ENCODE measurements at places on chromosomes 13 and 19.

DNA sequence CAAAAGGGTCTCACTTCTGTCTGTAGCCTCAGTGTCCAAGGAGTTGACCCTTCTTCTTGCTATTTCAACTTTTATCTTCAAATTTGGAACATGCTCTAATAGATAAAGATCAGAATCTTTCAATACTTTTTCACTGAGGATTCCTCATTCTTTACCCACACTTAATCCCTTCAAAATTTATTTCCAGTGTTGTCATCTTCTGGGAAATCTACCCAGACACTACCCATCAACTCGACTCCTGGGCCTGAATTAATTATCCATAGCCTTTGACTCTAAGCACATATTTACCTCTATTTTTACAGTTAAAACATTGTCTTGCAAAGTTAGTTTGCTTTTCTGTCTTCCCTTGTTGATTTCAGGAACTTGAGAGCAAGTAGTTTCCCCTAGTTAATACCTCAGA, 1022.5 kb downstream of the PCDH9 start:
- no peak for DNase-seq

GRCh38 chr19:40163541-40164129, 27.6 kb upstream of the MAP3K10 start:
- no peak for DNase-seq

GRCh38 chr13:78826312-78826711, 167.4 kb upstream of the OBI1 start:
- DNase-seq: no peak

- DNase-seq: no peak
Observed at GRCh38 chr13:43293561-43293960, 270.2 kb downstream of the DNAJC15 start.

GRCh38 chr19:53037101-53038097, 7.1 kb upstream of the ERVV-2 start:
- DNase-seq: peak; percentile 43

- DNase-seq: no peak
Observed at GRCh38 chr19:1553415-1553814, 14.7 kb downstream of the MEX3D start.

- no peak for DNase-seq
Observed at GRCh38 chr19:33887891-33888290, 91.2 kb downstream of the KCTD15 start.

DNA sequence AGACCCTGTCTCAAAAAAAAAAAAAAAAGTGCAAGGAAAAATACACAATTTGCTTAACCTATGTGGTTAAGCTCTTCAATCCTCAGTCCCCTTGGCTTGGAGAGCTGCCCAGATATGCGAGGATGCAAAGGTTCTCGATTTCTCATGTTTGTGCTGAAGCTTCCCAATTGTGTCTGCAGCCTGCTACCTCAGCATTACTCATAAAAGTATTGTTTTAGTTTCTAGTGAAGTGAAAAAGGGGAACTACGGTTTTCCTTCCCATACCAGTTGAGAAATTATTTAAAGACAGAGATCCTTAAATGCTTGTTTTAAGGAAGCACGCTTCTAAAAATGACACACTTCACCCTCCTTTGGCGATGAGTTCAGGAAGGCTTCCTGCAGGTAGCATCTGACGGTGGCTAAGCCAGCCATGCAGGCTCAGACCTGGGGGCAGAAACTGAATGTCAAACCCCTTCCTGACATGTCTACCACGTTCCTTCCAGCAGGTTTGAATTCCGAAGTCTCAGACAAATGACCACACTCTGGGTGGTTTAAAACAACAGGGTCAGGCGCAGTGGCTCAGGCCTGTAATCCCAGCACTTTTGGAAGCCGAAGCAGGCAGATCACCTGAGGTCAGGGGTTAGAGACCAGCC, 47.9 kb downstream of the RUBCNL start:
- DNase-seq: no peak

DNA sequence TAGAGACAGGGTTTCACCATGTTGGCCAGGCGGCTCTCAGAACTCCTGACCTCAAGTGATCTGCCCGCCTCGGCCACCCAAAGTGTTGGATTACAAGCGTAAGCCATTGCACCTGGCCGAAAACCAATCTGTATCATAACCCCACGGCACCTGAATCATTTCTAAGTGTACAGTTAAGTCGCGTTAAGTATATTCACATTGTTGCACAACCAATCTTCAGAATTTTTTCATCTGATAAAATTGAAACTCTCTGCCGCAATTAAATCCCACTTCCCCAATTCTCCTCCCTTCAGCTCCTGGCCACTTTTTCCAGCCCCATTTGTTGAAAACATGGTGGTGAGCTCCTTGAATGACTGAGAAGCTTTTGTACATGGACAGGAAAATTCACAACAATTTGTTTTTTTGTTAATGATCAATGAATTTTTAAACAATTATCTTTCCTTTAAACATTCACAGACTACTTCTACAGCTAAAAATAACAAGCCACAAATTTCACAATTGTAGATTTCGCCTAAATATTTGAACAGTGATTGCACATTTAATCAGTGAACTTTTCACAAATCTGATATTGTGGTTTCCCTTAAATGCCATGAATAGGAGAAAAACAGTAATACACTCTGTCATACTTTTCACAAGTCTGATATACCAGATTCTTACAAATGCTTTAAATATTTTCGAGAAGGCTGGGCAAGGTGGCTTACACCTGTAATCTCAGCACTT, 13.8 kb downstream of the FGF21 start:
- no peak for DNase-seq

DNA sequence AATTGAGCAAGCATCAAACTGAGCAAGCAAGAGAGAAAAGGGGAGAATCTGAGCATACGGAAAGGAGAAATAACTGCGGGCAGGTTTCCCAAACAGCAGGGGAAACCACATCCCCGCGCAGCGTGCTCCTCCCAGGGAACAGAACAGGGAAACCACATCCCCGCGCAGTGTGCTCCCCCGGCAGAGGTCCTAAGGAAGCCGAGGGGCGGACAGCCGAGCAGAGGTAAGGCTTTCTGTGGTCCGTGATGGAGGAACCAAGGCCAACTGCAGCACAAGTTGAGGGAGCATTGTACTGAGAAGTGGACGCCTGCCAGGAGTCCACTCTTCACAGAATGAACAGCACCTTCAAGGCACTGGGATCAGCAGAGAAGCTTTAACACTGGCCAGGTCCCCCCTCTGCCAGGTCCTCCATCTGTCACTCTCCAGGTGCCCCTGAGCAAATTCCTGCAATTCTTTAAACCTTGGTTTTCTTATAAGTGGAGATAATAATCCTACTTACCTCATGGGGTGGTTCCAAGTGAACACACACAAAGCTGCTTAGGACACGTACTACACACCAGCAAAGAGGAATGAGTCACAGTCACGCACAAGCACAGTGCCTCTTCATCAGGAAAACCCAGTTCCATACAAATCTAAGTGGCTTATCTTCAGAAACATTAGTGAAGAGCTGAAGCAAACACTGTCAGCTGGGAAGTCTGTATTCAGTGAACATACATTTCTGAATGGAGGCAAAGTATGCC, 23.0 kb upstream of the LAMP1 start:
- DNase-seq: no peak

- DNase-seq: no peak
Observed at GRCh38 chr19:15476325-15476724, 3.0 kb downstream of the PGLYRP2 start.

GRCh38 chr13:73286177-73286576, 227.4 kb downstream of the KLF5 start:
- DNase-seq: no peak

DNA sequence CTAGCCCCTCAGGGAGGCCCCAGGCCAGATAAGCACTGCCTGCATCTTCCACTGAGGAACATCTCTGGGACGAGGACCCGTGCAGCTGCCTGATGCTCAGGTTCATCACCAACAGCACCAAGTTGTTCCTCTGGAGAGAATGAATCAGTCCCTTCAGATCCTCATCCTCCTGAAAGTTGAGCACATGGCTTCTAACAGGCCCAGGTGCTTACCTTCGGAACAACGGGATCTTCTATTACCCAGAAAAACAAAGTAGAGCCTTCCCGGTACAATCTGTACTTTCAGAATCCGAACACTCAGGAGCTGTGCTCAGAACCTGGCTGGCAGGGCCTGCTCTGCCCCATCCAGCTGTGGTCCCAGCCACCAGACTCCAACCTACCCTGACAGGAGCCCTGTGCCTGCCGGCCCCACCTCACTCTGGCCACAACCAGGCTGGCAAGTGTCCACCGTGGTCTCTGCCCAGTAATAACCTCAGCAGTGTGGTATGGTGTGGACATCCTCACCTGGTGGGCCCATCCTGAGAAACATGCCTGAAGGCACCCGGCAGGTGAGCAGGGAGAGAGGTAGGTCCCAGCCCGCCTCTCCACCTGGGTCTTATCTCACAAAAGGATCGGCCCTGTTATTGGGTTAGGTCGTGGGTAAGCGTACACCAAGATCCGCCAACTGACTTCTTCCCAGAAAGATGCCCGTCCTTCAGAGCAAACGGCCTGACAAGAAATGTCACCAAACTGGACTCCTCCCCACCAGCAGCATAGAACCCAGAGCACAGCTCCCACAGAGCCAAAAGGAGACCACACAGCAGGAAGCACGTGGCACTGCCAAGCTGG, 34.1 kb downstream of the ELL start:
- no peak for DNase-seq

- DNase-seq: no peak
Observed at GRCh38 chr19:46173886-46174480, 25.9 kb downstream of the IGFL2 start.

DNA sequence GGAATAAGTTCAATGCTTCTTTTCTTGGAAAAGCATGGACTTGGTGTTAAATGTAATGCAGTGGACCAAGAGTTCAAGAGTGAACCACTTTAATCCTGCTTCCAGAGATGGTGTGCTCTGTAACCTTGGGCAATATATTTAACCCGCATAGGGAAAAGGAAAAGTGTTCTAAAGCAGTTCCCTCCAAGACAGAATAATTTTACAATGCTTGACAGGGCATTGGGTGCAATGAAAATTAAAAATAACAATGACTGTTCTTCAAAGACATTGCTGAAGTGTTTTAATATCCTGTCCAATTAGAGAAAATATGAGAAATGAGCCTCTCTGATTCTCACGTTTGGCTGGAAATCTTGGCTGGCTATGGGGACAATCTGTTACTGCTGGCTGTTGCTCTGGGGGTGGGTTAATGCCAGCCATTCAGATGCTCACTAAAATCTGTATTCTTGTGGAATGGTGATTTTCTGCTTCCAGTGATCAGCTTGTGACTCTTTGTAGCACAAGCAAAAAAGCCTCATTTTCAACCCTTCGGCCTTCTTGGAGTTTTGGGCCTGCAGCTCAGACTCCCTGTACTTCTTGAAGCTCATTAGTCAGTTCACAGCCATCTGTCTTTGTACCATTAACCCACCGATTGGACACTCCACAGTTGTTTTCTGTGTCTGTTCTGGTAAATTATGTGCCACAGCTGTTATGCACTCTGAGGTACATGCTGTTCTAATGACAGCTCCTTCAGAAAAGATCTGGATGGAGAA, 310.6 kb downstream of the LMO7 start:
- DNase-seq: no peak

DNA sequence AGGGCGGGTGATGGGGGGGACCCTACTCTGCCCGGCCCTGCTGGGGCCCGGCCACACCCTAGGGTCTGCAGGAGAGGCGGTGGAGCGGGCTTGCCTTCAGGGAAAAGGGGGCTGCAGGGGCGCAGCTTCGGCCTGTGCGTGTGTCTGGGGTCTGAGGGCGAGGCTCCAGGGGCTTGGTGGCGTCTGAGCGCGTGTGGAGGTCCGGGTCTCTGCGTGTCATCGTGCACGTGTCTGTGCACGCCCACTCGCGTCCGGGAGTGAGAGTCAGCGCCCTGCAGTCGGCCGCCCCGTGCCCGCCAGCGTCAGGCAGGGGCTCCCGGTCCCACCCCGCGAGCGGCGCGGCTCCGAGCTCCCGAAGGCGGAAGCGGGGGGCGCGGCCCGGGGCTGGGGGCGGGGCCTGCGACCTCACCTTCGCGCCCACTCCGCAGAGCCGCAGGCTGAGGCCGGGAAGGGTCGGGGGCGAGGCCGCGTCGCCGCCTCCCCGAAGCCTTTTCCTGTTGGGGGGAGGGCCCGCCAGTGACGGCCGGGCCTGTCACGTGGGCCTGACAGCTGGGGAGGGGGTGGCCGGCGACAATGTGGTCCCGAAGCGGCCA, at the start of gene ARHGAP45:
Gene ARHGAP45 (plus strand): TSS at position 420 of the 593 bp plus-strand sequence. CDS start 239 bp downstream, outside the sequence.
- DNase-seq: peak; percentile 90

DNA sequence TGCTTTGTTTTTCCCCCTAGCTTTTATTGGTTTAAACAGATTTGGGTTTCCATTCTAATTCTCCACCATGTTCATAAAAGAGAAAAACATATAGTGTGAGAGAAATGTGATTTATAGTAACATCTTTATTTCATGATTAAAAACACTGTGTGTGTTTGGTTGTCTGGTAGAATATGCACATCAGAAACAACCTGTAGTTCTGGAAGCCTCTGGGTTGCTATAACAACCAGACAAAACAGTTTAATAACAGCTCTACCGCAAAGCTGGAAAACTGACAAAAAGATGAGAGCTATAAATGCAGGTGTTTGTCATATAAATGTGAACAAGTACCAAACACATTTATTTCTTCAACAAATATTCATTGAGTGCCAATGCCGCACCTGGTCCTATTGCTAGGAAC, 9.8 kb downstream of the KBTBD6 start:
- no peak for DNase-seq

DNA sequence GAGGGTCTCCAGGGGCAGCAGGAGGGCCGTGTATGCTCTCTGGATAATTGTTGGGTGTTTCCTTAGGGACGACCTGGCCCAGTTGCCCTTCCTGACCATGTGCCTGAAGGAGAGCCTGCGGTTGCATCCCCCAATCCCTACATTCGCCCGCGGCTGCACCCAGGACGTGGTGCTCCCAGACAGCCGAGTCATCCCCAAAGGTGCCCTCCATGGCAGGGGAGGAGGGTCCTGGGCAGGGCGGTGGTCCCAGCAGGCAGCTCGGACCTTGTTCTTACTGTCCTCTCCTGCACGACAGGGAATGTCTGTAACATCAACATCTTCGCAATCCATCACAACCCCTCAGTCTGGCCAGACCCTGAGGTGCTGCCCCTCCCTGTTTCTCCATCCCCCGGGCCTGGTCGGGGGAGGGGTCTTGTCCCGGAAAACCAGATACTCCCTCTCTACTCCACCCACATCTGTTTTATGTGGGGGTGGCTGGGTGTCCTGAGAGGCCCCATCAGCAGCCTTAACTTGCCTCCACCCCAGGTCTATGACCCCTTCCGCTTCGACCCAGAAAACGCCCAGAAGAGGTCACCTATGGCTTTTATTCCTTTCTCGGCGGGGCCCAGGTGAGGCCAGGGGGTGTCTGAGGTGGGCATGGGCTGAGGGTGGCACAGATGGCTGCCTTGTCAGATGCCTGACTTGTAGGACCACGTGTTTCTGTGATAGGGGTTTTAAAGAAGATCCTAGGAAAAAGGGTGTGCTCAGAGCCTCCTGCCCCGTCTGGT, 12.3 kb upstream of the CYP4F3 start:
- no peak for DNase-seq

GRCh38 chr19:2811735-2812413, 7.8 kb upstream of the ZNF554 start:
- no peak for DNase-seq

GRCh38 chr19:12834566-12834943, at the start of gene RTBDN:
Gene RTBDN, minus strand, starts transcription at chr19:12834579. Its CDS starts 4,600 bp downstream, at chr19:12829979.
- DNase-seq: no peak

- peak; percentile 69 for DNase-seq
Observed at GRCh38 chr19:46009530-46010510, 13.0 kb downstream of the PGLYRP1 start.

- no peak for DNase-seq
Observed at GRCh38 chr19:52664461-52664860, 26.3 kb upstream of the ZNF83 start.
